ENCODE measurements at places on chromosomes 4 and X.

DNA sequence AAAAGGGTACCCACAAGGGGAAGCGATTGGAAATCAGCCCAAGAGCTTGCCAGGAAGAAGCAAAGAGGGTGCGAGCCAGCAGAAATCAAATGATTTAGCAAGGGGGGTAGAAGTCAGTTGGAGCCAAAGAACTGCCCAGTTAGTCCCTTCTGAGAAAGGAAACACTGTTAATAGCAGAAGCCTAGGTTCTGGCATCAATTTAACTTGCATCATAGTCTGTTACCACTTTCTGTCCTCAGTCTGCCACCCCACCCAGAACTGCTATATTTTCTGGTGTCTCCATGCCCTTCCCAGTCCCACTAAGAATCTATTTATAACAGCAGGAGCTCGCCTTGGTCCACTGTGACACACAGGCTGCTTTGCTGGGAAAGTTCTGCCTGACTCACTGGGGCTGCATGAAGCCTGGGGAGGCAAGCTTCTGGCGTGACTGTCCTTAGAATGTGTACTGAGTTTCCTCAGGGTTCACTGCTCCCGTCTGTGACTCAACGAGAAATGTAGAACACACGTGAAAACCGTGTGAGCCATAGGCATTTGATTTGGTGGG is 157.8 kb upstream of the TTC29 start:
- no peak for DNase-seq

DNA sequence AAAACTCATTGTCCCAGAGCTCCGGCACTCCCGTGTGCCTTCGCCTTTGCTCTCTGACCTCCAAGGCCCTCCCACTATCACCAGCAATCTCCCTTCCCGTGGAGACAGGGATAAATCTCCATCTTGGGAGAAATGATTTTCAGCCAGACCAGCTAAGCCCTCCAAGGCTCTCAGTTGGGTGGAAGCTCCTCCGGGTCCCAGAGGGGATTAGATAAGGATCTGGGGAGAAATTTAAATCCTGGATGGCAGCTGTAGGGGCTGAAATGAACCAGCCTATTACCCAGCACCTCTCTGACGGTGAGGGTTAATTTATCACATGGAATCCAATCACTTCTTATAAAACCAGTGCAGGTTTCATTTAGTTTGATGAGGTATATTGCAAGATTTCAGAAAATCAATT is 366.2 kb downstream of the FBXW7 start:
- no peak for DNase-seq

- no peak for DNase-seq
Measured at GRCh38 chr4:152436384-152436783, 99.5 kb downstream of the FBXW7 start.

- DNase-seq: no peak
Measured at GRCh38 chr4:157558016-157558415, 337.5 kb downstream of the GRIA2 start.

DNA sequence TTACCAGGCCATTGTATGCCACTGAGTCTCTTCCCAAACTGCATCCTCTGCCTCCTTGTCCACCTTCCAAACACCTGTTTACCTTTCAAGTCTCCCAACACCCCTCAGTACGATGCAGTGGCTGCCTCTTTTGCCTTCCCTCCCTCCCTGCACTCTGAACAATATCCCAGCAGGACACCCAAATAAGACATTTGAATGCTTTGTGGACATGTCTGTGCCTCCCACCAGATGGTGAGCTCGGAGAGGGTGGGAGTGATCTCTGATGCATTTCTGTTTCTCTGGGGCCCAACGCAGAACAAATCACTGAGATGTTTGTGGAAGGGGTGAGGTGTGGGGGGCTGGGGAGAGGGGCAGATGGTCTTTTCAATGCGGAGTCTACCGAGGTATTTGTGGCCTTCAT is 33.4 kb downstream of the PJA1 start:
- peak; percentile 49 for DNase-seq

- no peak for DNase-seq
Measured at GRCh38 chr4:8101213-8102075, 57.2 kb downstream of the ABLIM2 start.

DNA sequence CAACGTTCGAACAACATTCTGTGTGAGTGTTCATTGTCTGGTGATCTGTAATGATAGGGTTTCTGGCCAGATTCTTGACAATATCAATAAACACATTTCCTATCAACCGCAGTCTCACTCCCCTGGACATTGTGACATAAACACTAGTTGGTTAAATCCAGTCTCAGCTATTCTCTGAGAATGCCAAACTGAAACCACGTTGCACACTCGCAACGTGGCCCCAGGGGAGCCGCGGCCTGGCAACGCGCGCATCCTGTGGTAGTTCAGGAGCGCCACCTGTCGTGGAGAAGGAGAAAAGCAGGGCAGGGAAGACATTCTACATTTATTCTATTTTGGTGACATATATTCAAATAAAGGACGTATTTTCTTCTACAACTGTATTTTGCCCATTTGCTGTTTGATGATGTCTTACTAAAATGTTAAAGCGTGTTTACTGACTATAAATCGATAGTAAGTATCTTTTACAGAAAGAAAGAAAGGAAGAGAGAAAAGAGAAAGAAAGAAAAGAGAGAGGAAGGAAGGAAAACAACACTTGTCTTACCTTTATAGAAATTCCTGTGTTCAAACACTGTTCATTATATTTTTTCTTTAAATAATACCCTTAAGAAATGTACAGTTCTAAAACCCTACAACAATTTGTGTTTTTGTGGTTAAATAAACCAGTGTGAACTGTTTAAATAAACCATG is 738.3 kb upstream of the FRG1 start:
- DNase-seq: no peak

DNA sequence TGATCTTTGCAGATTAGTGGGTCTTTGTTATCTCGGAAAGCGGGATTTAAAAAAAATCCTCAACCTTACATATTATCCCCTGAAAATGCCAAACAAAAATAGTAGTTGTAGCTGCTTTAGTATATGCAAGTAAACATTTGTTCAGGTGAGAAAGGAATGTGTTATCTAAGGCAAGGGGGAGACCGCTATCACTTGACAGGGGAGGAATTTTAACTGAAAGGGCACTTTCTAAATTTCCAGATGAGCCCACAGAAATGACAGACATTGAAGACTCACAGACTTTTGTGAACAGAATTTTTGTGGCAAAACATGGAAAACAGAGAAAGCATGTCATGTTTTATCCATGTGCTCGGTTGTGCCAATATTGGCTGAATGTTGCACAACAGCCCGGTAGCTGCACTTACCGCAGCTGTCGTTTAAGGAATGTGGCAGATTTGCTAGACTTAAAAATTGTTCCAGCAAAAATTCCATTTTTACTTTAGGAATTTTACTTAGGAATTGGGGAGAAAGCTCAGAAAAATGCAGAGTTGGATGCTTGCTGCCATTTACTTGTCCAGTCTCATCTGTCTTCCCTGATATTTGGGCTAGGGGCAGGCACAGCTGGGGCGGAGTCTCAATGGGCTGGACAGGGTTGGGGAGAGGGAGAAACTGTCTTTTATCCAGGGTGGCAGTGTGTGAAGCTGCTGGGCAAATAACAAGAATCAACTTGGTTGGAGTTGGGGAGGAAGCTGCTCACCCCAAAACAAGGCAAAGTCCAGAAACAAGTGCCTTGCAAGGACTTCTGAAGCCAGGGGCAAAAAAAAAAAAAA is 94.6 kb upstream of the RPS6KA3 start:
- DNase-seq: no peak

DNA sequence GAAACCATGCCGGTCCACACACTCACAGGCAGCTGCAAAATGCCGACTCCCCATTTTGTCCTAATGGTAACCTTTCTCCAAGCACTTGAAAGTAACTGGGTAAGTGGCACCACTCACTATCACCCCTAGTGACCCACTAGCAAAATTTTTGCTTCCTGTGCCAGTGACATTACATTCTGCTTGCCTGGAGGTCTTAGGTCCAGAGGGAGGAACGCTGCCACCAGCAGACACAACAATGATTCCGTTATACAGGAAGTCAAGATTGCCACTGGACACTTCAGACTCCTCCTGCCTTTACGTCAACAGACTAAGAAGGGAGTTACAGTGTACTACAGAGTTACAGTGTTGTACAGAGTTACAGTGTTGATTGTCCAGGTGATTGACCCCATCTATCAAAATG is 11.8 kb upstream of the TMEM192 start:
- no peak for DNase-seq

DNA sequence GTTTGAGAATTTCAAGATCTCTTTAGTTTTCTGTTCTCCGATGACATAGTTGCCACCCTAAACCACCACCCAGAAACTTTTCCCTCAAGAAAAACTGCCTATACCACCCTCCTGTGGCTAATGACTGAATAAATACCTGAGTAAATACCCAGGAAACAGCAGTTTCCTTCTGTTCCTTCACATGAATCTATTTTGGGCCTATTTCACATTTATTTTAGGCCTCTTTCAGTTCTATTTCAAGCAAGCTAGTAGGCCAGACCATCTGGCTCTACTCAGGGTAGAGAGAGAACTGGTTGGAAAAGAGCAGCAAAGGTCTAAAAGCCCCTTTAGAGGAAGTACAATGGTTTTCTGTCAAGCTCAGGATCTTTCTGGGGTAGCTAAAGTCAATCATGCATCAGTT is 23.4 kb downstream of the ARHGEF9 start:
- no peak for DNase-seq

DNA sequence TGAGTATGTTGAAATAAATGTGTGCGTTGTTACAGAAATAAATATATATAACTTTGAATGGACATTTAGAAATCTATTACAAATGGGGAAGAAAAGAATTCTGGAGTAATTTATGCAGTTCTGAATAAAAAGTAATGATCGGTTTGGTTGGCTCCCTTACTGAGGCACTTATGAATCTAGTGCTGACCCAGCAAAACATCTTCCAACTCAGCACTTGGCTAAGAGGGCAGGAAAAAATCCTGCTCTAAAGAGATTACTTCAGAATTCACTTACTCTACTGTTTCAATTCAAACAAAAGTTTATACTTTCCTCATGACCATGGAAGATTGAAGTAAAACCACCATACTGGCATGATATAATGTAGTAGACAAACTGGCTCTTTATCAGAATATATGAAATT is 123.9 kb upstream of the RXFP1 start:
- no peak for DNase-seq

GRCh38 chr4:93182722-93183121 is 645.8 kb upstream of the ATOH1 start:
- DNase-seq: no peak

GRCh38 chrX:120244735-120245498 is 5.7 kb upstream of the ZBTB33 start:
- peak; percentile 86 for DNase-seq

DNA sequence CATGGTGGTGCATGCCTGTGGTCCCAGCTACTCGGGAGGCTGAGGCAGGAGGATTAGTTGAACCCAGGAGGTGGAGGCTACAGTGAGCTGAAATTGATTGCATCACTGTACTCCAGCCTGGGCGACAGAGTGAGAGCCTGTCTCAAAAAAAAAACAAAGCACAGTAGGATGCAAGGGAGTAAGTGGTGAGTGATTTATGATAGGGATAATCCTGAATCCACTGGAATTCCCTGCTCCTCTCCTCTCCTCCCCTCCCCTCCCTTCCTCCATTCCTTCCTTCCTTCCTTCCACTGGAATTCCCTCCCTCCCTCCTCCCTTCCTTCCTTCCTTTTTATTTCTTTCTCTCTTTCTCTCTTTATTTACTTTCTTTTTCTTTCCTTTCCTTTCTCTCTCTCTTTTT is 40.9 kb upstream of the NKRF start:
- no peak for DNase-seq

DNA sequence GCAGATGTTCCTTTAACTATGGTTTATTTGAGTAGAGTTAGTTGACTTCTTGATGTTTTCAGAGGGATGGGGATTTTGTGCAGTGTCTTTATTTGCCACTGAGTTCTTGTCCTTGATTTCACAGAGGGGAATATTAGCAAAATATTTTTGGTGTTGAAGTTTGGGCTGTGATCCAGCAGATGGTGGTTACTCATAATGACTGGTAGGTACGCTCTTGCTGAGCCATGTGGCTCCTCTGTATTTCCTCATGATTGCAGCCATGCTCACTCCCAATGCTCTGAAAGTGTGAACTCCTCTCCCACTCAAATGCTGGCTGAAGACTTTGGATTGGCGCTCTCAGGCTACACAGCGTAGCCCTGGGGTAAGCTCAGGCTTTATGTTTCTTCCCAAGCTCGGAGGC is 77.7 kb downstream of the KLF8 start:
- DNase-seq: no peak

- DNase-seq: no peak
Measured at GRCh38 chrX:129748305-129748704, 9.5 kb downstream of the XPNPEP2 start.

- no peak for DNase-seq
Measured at GRCh38 chr4:25015012-25015411, 15.7 kb downstream of the LGI2 start.

DNA sequence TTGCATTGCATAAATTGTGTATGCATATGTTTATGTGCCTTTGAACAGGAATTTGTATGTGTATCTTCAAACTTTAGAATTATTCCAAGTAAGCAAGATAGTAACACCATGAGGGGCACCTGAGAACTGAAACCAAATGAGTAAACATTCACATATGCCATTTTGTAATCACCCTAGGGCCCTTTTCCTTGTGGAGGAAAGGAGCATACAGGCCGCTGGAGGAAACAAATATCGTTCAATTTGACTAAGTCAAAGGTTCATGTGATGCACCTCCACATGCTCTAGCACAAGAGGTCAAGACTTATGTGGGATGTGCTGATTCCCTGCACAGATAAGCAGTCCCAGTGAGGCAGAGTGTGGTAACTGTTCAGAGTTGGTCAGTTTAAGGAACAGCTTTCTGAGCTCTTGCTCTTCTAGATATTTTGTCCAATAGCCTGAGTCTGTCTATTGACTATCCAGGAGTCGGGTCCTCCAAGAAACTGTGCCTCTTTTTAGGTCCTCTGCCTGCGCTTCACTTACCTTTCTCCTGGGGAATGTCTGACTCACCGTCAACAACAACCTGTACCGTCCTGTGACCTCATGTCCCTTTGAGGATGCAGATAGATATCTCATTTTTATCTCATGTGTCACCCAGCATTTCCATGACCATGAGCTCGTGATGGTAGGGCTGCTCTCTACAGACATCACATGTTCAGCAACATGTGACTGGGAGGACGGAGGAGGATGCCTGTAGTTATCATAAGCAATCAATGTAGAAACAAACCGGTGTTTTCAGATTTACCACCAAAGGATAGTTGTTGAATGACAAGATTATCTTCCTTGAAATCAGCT is 196.9 kb downstream of the NWD2 start:
- DNase-seq: no peak

GRCh38 chr4:41136456-41136855 is 77.9 kb downstream of the APBB2 start:
- no peak for DNase-seq

Measured in NCI-H2227 treated with DMSO at 0.1 percent for 48 hours (cell line).